ENCODE measurements at places on chromosomes 5 and 9.

- DNase-seq: no peak
Measured at GRCh38 chr9:115422932-115423440, 305.0 kb upstream of the TNC start.

- DNase-seq: no peak
Measured at GRCh38 chr9:133656211-133657119, 20.3 kb downstream of the DBH start.

- no peak for DNase-seq
Measured at GRCh38 chr5:128015978-128016377, 67.6 kb upstream of the SLC12A2 start.

- DNase-seq: no peak
Measured at GRCh38 chr5:582936-583635, 29.1 kb upstream of the CEP72 start.

DNA sequence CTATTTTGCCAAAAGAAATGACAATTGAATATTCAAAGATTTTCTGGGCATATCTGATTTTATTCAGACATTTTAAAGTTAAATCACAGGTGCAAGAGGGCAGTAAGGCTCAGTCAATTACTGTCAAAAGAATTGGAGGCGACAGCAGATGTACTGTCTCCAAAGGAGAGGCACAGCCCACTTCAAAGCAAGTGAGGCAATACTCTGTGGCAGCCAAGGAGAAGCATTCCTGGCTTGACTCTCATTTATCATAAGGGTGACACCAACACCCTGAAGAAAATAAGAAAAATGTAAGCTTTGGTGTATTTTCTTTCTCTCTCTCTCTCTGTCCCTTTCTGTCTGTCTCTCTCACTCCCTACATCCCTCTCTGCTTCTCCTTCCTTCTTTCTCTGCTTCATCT is 93.3 kb downstream of the SVEP1 start:
- DNase-seq: no peak

GRCh38 chr5:157778121-157778805 is 34.8 kb downstream of the LSM11 start:
- DNase-seq: no peak

- no peak for DNase-seq
Measured at GRCh38 chr9:23123048-23123632, 676.5 kb downstream of the DMRTA1 start.

- no peak for DNase-seq
Measured at GRCh38 chr5:78810098-78810920, 161.7 kb upstream of the LHFPL2 start.

GRCh38 chr5:53712327-53712726 is 151.9 kb downstream of the NDUFS4 start:
- no peak for DNase-seq

- no peak for DNase-seq
Measured at GRCh38 chr5:126527892-126528291, 67.1 kb downstream of the ALDH7A1 start.

- peak; percentile 42 for DNase-seq
Measured at GRCh38 chr5:71757590-71758543, 38.8 kb downstream of the CARTPT start.

DNA sequence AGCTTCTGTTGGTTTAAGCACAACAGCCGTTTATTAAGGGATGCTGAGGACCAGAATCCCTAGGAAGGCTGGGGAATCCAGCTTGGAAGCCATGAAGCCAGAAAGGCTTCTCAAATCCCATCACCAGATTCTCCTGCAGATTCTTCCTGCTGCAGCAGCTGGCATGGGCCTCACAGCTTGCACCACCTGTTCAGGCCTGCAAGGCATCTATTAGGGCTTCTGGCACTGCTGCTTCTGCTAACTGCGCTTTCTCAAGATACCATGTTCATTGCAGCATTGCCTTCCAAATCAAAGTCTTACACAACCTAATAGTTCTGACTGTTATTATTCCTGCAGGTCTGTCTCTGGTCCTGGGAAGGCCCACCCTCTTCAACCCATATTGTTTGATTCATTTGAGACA is 51.2 kb upstream of the ZNF366 start:
- DNase-seq: no peak

DNA sequence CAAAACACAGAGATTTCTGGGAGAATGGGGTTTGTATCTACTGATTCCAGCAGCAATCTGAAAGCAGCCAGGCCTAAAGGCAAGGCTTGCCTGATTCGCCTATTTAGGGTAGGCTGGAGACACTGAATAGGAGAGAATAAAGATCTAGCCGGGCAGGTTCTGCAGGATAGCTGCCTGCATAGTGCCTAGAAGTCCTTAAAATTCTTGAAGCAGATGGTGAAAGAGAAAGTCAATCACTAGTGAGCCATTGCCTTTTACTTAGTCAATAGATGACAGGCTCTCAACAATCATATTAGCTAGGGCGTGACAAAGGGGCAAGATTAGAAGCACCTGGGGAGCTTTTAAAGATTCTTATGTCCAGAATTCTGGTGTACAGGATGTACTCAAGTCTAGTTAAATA is 522.7 kb downstream of the HTR1A start:
- no peak for DNase-seq

DNA sequence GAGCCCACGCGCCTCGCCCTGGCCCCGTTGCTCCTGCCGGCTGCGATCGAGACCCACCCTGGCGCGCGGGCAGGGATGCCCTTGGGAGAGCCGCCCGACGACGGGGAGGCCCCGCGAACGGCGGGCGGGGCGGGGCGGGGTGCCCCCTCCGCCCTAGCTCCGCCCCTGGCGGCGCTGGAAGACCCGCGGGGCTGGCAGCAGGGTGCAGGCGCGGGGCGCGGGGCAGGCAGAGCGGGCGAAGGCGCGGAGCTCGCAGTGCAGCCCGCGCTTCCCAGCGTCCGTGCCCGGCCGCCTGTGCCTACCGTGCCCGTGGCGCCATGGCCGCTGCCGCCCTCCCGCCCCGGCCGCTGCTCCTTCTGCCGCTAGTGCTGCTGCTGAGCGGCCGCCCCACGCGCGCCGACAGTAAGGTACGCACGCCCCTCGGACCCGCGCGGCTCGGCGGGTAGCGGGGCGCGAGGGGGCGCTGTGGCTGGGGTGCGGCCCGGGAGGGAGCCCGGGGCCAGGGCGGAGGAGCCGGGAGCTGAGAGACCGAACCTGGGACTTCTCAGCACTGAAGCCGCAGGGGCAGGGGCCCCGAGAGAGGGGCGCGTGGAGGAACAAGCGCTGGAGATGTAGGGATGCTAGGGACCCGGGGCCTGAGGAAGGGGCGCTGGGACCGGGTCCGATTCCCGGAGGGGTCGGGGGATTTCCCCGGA is at the start of gene OLFML2A:
OLFML2A (plus strand) TSS at position 180 of the 695 bp plus-strand sequence; CDS start at position 318, 138 bp downstream.
- no peak for DNase-seq

All from NCI-H1048 (cell line).